ENCODE measurements at places on chromosomes 12 and 14.

DNA sequence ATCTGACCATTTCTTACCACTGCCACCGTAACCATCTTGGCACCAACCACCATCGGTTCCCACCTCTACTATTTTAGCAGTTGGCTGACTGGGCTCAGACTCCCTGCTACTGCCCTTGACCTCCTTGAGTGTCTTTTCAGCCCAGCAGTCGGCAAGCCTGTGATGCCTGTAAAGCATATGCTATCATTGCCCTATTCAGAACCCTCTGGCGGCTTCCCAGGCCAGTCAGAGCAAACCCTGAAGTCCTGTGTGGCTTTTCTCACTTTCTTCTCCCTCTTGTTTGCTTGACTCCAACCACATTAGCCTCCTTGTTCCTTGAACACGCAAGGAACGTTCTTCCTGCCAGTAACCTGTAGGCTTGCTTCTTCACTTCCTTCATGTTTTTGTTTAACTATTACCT is 6.2 kb downstream of the IRAK3 start:
- DNase-seq = no peak

DNA sequence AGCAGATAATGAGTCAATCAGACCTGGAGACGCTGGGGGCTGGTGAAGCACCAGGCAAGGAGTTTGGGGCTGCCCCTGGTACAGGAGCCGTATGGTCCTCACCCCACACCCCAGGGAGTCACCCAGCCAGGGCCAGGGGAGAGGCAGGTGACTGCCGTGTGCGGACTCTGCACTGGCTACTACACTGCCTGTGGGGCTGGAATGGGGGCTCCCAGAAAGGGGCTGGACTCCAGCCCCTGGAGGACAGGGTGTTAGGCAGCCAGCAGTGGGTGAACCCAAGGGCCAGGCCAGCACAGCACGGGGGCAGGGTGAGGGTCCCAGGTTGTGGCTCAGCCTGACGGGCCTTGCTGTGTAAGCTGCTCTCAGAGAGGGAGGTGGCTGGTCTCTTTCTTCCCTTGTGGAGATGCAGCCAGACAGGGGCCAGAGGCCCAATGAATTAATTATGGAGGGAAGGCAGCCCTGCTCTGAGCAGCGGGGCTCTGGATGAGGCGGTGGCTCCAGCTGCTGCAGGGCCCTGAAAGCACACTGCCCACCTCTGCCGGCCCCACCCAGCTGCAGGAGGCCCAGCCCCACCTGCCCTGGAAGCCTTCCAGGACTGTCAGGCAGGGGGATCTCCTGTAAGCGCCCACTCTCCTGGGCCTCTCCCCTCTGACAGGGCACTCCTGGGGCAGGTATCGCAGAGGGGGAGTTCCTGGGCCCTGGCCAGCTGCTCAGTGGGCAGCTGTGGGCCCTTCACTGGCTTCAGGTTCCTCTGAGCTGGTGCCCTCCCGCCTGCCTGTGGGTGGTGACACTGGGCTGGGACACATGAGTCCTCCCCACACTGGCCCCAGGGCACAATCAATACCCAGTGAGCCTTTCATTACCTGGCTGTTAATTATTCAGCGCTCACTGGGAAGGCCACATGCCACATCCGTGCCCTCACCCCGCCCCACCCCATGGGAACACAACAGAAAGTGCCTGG is 142.5 kb upstream of the C14orf180 start:
- peak; percentile 45 for DNase-seq

DNA sequence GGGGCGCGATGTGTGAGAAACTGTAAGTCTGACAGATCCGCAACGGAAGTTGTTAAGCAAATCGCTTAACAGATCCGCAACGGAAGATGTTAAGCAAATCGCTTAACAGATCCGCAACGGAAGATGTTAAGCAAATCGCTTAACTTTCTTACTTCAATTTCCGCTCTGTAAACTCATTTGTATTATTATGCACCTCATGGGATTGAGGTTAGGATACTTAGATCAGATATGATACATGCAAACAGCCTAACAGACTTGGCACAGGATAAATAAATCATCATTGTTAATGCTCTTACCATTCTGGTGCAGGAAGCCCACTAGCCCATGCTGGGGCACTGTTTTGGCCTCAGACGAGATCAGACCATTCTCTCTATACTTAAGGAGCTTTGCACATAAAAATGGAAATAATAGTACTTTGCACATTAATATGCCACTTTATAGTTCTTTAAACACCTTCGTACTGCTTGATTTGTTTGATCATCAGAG is 399 bp downstream of the NCAPD2 start:
- no peak for DNase-seq

DNA sequence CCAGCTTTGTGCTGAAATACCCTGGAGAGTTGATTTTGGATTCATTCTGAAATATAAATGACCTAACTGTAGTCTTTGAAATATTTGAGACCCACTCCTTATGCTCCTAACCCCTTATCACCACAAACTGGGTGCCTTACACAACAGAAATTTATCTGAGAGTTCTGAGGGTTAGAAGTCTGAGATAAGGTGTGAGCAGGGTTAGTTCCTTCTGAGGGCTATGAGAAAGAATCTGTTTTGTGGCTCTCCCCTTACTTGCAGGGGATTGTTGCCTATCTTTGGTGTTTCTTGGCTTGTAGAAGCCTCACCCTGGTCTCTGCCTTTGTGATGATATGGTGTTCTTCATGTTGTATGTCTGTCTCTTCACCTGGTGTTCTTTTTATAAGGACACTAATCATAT is 91.7 kb downstream of the DERA start:
- no peak for DNase-seq

DNA sequence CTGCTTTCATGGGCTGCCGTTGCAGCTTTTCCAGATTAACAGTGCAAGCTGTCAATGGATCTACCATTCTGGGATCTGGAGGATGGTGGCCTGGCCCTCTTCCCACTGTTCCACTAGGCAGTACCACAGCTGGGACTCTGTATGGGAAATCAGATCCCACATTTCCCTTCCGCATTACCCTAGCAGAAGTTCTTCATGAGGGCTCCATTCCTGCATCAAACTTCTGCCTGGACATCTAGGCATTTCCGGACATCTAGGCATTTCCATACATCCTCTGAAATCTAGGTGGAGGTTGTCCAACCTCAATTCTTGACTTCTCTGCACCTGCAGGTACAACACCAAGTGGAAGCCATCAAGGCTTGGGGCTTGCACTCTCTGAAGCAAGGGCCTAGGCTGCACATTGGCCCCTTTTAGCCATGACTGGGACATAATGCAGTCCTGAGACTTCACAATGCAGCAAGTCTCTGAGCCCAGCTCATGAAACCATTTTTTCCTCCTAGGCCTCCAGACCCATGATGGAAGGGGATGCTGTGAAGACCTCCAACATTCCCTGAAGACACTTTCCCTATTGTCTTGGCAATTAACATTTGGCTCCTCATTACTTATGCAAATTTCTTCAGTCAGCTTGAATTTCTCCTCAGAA is 863.3 kb downstream of the C12orf50 start:
- no peak for DNase-seq

- no peak for DNase-seq
Observed at GRCh38 chr14:59630288-59630963, 53.8 kb upstream of the CCDC175 start.

GRCh38 chr12:22043943-22044342 is 2.1 kb upstream of the CMAS start:
- no peak for DNase-seq

GRCh38 chr12:39986674-39987073 is 119.2 kb downstream of the SLC2A13 start:
- DNase-seq = no peak

GRCh38 chr14:92538412-92538985 is 24.9 kb downstream of the RIN3 start:
- no peak for DNase-seq

DNA sequence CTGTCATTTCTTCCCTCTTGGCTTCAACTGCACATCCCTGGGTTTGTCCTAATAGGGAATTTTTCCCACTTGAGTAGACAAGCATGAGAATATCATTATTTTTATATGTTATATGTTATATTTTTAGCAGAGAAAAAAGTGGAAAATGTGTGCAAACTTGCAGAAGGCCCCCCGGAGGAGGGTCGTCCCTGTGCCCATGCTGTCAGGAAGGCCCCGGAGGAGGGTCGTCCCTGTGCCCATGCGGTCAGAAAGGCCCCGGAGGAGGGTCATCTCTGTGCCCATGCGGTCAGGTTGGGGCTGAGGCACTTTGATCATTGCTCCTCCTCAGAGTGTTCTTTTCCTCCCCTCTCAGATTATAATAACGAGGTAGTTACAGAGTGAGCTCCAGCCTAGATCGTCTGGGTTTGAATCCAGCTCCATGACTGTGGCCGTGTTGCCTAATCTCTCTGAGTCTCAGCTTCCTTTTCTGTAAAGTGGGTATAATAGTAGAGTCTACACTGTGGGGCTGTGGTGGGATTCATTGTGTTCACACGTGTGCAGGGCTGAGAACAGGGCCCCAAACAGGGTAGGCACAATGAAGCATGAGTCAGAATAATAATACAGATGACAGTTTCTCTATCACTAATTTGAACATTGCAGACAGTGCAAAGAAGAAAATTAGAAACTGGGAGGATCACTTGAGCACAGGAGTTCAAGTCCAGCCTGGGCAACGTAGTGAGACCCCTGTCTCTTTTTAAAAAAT is 33.4 kb downstream of the ELK3 start:
- no peak for DNase-seq

- no peak for DNase-seq
Observed at GRCh38 chr12:14979468-14979867, 6.6 kb downstream of the PDE6H start.

DNA sequence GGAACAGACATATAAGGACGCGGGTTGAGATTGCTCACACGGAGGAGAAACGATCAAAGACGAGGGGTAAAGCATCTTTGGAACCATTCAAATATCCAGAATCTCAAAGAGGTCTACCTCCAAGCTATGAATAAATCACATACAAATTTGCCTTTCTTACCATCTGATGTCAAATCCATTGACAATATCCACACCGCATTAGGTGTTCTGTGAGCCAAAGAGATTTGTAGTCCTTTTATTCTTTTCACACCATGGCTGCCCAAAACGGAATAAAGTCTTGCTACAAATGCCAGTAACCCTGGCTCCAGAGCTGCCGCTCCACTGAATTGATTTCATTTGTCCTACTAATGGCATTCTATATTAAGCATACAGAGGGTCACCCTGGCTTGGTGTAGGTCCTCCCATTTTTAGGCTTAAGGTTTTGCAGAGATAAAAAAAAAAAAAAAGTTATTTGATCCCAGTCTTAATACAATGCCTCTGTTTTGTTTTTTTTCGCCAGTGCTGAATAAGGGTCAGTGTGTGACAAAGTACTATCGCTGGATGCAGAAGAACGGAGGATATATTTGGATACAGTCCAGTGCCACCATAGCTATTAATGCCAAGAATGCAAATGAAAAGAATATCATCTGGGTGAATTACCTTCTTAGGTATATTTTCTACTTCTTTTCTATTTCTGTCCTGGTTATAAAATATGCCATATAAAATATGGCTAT is 157.3 kb downstream of the EGLN3 start:
- DNase-seq = no peak

GRCh38 chr12:132658149-132658894 is 28.8 kb downstream of the POLE start:
- DNase-seq = no peak

DNA sequence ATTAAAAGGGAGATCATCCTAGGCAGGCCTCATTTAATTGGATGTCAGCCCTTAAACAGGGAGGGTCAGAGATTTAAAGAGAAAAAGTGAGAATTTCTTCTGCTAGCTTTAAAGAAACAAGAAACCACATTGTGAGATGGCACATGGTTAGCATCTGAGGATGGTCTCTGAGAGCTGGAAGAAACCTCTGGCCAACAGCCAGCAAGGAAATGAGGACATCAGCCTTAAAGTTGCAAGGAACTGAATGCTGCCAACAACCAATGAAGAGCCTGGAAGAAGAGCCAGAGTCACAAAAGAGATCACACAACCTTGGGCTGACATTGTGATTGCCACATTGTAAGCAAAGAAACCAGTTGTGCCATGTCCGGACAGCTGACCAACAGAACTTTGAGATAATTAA is 17.5 kb upstream of the FAR2 start:
- no peak for DNase-seq

- DNase-seq = no peak
Observed at GRCh38 chr14:75927564-75928087, 54.2 kb downstream of the TGFB3 start.

- no peak for DNase-seq
Observed at GRCh38 chr14:99937475-99938244, 127.6 kb upstream of the EVL start.

DNA sequence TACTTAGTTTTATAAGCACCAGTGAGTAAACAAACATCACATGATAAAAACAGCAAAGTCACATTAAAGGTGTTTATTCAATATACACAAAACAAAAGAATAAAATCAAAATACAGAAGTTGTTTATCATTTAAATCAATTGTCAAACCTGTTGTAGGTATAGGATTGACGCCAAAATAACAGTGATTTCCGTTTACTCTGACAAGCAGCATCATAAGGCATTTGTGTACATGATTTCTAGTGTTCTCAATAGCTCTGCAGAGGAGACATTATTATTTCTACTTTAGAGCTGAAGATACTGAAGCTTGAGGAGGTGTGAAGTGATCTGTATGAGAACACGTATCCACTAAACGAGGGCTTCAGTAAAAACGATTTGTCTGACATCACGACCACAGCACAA is 171.9 kb downstream of the CCDC59 start:
- no peak for DNase-seq

DNA sequence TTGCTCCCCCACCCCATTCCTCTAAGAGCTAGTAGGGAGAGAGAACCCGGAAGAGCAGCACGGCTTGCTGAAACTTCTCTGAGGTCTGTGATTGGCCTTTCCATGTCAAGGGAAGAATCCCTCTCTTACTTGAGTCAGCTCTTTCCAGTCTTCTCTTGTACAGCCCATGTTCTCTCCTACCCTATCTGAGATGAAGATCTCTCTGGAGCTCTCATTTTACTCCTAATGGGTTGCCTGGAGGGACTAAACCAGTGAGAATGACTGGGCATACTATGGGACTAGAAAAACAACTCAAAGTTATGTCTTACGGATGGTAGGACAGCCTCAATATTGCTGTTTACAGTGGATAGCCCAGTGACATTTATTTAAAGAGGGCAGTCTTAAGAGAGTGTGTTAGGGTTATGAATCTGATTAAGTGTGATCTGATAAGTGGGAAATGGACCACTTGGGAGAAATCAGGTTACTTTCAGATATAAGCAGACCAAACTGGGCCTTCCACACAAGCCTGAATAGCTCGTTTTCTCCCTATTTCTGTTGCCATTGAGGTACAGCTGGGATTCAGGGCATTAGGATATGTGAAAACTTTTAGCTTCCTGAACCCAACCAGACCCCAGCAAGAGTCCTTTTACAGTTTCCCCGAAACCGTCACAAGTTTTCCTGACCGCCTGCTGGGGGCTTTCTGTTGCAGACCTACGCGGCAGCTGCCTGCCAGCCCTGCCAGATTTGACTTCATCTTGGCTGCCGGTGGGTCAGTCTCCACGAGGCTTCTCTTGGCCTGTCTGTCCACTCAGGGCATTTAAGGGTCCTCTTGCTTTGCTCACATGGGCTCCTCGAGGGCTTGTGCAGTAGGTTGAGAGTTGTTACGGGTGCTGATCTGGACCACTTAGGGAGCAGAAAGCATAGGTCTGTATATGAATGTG is 16.9 kb downstream of the ETV6 start:
- no peak for DNase-seq

DNA sequence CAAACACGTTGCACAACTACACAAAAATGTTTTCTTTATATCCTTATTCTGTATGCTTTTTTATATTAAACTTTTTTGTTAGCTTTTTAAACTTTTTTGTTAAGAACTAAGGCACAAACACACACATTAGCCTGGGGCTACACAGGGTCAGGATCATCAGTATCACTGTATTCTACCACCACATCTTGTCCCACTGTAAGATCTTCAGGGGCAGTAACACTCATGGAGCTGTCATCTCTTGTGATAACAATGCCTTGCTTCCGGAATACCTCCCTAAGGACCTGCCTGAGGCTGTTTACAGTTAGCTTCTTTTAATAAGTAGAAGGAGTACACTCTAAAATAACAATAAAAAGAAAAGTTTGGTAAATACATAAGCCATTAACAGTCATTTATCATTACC is 42.2 kb downstream of the PLEKHA5 start:
- DNase-seq = no peak

All from activated CD4-positive, alpha-beta T cell treated with anti-CD3 and anti-CD28 coated beads, Interleukin-2, amount 10 ng/mL, durations not matched to agents 24 days and 14 days (primary cell).